ENCODE measurements at places on chromosomes 12 and 14.

- DNase-seq, result no peak
Observed at GRCh38 chr14:33568935-33569579, 381.8 kb downstream of the EGLN3 start.

DNA sequence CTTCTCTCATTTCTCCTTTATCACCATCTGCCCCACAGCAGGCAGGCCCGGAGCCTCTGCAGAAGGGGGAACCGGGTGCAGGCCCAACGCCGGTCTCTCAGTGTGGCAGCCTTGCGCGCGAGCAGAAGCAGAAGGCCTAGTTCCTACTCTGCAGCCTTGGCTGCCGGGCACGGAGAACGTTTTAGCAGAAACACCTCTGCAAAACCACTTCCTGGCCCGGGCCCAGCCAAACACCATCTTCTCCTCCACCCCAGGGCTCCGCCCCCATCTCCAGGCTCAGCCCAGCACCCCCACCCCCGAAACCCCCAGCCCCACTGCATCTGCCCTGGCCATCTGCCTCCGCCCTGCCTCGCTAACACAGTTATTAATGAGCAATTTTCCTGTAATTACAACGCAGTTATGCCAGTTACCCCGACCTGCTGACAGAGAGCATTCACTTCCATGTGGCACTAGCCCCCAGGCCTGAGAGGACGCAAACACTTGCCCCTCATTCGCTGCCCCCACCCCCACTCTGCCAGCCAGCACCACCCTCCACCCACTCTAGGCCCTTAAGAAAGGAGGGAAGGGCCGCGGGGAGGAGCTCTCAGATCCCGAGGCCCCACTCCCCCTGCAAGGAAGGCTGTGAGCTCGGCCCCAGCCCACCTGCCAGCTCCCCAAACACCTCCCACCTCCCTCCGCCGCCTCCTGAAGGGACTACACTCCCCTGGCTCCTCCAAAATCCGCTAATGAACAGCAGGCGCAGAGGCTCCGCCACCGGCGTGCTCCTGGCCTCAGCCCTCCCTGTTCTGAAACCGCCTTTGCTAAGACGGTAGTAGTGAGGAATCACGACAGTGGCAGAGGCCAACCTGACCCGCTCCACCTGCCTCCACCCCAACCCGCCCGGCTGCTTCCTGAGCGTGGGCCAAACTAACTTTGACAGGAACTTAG is 44.7 kb upstream of the FBRSL1 start:
- no peak for DNase-seq

DNA sequence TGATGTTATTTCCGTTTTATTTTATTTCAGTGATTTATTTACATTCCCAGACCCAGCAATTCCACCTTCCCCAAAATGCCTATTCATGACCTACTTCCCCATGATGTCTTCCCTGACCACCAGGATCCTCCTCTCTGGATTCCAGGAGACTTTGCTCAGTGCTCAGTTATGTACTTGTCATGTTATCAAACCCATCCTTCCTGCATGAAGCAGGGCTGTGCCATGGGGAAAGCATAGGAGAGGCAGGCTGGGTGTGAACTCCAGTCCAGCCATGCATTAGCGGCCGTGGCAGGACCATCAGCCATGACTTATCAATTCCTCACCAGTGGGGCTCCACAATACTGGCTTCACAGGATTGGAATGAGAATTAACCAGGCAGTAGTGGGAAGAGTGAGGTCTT is 57.8 kb downstream of the B4GALNT3 start:
- no peak for DNase-seq

DNA sequence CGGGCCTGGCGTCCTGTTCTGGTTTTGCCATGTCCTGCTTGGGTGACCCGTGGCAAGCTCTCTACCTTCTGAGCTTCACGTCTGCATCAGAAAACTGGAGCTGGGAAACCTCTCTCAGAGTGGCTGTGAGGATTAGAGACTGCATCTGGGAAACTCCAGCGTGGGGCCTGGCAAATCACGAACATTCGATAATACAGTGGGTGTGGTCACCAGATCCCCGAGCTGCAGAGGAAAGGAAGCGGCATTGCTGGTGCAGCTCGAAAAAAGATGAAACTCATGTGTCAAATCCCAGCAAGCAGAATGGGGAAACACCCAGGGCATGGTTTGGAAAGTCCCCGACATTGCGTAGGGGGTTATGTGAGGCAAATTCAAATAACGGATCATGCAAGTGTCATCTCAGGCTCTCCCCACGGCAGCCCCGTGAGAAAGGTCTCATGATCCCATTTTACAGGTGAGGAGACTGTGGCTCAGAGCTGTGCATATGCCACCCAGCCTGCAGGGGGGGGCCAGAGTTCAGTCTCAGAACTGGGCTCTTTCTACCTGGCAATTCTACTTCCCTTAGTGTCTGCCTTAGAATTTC is 98.1 kb upstream of the VRK1 start:
- no peak for DNase-seq

DNA sequence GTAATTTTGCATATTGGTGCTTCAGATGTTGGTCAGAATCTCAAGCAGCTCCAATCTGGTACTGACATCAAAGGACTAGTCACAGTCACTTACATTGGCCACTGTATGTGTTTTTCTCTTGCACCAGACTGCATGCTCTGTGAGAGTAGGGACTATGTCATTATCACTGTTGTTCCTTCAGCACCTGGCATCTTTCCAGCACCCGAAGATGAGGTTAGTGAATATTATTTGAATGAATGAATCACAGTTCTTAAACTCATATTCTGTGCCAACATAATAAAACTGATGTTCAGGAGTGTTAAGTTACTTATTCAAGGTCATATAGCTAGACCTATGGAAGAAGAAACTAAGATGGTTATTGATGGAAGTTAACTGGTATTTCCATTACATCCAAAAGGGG is 204.5 kb upstream of the TBX3 start:
- DNase-seq, result no peak

Measured in GOT3 (cell line).